Stimulated activated CD4-positive, alpha-beta T cell treated with anti-CD3 and anti-CD28 coated beads, Interleukin-12 subunit alpha, Interleukin-12 subunit beta, amount 100 ng/mL, for 48 hours (primary cell): ENCODE measurements at places on chromosomes 2 and 18.

DNA sequence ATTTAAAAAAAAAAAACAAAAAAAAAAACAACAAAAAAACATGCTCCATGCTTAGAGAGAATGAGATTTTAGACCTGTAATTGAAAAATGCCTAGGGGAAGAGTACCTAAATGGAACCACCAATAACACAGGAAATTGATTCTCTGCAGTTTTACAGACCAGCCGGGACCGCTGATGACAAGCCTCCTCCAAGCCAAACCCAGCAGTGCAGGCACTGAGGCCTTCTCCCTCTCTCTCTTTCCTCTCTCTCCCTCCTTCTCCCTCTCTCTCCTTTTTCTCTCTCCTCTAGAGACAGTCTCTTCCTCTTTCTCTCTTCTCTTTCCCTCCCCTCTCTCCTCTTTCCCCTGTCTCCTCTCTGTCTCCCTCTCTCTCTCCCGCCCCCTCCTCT, 228.8 kb upstream of the COPS8 start:
- no peak for DNase-seq

DNA sequence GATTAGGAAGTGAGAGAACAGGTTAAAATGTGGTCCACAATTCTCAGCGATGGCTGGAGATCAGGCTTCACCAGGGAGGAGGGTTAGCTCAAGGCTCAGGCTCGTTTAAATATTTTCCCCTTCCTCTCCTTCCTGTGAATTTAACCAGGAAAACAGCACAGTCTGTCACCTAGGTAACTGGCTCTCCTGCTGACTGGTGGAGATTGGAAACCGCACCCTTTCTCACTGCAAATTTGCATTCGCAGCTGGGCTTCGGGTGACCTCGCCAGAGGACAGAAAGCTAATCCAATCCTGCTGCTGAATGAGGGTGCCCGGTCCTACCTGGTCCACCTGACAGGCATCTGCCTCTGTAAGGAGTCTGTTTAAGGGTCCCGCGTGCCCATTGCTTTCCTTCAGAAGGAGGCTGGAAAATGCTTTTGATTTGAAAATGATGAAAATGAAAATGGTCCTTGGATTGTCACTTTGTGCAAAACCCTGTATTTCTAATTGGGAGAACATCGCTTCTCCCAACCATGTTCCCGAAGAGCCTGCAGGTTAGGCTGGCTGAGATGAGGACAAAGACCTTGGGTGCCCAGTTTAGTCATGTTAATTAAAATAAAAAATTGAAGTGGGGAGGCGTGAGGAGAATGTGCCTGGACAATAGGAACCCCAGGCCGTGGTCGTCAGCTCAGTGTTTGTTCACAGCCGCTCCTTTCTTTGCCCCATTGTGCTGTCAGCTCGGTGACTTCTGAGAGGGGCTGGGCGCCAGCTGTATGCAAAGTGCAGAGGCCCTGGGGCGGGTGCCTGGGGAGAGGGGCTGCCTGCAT, 43.4 kb upstream of the MTCL1 start:
- DNase-seq = no peak

GRCh38 chr2:8327371-8328100, 354.3 kb upstream of the ID2 start:
- no peak for DNase-seq

DNA sequence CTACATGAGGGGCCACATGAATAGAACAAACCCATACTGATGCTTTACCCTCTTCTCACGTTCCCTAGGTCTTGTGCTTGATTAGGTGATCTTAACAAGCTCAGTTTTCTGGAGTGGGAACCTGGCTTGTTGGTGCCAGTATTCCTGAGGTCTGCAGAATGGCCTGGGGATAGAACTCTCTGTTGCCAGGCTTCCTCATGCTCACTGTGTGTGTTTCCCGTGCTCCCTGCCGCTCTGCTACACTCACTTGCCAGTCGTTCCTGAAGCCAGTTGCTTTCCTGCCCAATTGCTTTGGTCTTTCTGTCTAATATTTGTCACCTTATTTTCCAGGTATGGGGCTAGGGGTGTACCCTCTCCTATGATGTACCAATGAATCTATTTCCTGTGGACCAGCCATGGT, 2111.5 kb upstream of the PIK3C3 start:
- no peak for DNase-seq

GRCh38 chr2:187447336-187447735, 716 bp downstream of the CALCRL start:
- no peak for DNase-seq

GRCh38 chr2:72919414-72920317, 2.3 kb downstream of the EMX1 start:
- DNase-seq = no peak

- no peak for DNase-seq
Observed at GRCh38 chr2:15750433-15750814, 158.8 kb downstream of the DDX1 start.

- no peak for DNase-seq
Observed at GRCh38 chr2:23399674-23400261, 14.8 kb downstream of the KLHL29 start.

DNA sequence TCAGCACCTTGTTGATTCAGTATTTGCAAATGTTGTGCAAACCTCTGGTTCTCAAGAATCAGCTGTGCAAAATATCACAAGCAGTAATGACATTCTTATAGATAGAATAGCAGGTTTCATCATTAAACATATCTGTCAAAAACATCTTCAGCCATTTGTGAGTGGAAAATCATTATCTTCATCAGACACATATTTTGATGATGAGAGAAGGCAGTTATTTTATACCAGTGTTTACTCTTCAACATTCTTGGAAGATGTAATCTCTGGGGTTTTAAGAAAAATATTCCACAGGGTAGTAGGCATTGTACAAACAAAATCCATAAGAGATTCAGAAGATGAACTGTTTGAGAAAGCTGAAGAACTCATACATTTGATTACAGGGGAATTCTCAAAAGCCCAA, 64.3 kb downstream of the FSIP2 start:
- no peak for DNase-seq

- no peak for DNase-seq
Observed at GRCh38 chr2:8549273-8549922, 132.5 kb upstream of the ID2 start.

DNA sequence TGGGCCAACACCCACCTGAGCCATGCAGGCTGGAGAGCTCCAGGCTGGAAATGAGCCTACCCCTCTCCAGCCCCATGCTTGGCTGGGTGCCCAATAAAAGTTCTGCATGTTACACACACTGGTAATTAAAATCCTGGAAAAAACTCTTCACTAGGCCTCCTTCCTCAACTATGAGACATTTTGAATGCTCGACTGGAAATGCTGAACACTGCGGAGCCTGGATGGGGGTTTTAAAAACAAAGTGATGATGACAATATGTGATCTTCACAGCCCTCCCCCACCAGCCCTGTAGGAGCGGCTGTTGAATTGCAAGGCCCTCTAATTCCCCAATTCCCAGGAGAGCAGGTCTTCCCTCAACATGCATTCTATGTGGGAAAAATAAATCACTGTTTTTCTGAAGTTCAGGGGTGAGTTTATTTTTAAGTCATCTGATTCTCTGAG, 179.2 kb downstream of the TTC32 start:
- DNase-seq = no peak

DNA sequence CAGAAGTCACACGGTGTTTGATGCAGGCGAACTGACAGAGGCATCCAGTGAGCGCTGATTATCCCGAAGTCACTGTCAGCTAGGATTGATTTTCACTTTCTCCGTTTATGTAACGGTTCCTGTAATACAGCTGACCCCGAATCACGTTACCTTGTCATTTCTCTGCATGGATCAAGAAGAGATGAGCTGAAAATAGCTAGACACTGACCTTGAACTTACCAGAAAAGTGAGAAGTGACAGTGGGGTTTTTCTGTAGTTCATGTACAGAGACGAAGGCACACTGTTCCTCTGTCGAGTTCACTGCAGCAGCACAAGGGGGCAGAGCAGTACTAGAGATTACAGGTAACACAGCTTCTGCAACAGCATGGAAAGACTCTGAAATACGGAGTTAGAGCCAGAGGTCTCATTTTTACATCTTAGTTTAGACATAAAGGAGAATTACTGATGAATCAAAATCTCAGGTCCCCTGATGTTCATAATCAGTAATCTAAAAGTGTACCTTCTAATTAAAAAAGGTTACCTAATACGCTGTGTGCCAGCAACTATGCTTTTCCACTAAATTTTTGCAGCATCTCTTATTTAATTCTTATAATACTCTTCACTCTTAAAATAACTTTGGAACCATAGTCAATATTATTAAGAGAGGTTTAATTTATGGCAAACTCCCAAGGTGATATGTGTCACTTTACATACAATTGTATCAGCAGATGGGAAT, 33.1 kb downstream of the ARHGAP15 start:
- DNase-seq = peak; percentile 32

DNA sequence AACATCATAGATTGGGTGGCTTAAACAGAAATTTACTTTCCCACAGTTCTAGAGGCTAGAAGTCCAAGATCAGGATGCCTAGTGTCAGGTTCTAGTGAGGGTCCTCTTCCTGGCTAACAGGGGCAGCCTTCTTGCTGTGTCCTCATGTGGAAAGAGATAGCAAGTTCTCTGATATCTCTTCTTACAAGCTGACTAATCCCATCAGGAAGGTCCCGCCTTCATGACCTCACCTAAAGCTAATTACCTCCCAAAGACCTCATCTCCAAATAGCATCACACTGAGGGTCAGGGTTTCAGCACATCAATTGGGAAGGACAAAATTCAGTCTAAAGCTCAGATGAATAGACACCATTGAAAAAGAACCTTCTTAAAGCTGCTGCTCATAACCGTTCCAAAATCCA, 22.9 kb downstream of the ACVR1 start:
- no peak for DNase-seq
